ENCODE measurements at places on chromosomes 12 and 14. TPM values are rescaled to one million over a fixed set of nuclear protein-coding genes. Genes with fewer than 3 reads are reported as not detected.

TAS2R43 gene
- total RNA-seq: 10.3 TPM

RASAL1 gene
- total RNA-seq: 15.1 TPM

FGFR1OP2 gene
- 66.7 TPM for total RNA-seq

FOXN4 gene
- 0.29 TPM for total RNA-seq

TSPAN19 gene
- 0.41 TPM for total RNA-seq

BDKRB2 gene
- 7.8 TPM for total RNA-seq

FLRT2 gene
- 256 TPM for total RNA-seq

YBX3 gene
- 256 TPM for total RNA-seq

ARID4A gene
- total RNA-seq: 21.1 TPM

ABCC9 gene
- total RNA-seq: 49.5 TPM

ZFHX2 gene
- 1.3 TPM for total RNA-seq

OR10AD1 gene
- not detected for total RNA-seq
